Upper lobe of right lung (tissue), 1 donor: ENCODE measurements at places on chromosomes 5 and 9.

DNA sequence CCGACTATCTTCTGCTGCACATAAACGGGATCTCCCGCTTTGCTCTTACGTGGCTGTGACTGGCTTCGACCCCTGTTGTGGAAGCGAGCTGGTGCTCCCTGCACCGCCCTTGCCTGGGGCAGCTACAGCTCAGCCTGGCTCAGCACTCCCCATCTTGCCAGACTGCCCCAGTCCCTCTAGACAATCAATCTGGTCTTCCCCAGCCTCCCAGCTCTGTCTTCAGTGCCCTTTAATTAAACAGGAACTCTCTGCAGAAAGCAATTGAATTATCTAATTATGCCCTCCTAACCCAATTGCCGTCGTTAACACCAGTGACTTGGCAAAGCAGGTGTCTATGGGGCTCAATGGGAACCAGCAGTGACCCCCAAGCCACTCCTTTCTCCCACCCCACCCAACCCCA lies 18.9 kb upstream of the NTNG2 start:
- peaks cover 3% of the 10 kb centered on the region for H3K4me1 ChIP-seq
- no peak for DNase-seq
- H3K4me3 ChIP-seq, result no peak overlapping the region
- H3K27ac ChIP-seq, result no peak overlapping the region
- H3K36me3 ChIP-seq, result no peaks in the 10 kb centered on the region

DNA sequence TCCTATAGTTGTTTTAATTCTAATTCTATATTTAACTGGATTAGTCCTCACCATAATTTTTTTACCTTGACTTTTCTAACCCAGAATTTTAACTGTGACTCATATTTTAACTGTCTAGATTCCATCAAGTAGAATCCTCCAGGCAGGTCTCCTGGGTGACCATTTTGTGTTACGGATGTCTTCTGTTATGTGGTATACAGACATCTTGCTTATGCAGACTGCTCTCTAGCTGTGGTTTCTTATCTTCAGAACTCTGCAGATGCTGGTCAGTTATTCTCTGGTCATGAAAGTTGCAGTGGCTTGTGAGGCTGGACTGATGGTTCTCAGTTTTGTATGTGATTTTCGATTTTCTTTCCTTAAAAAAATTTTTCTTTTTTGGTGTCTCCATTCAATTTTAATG lies 139.4 kb downstream of the ATG10 start:
- H3K27ac ChIP-seq, result no peak overlapping the region
- no peak for DNase-seq

GRCh38 chr5:159414021-159414420 lies 83.7 kb upstream of the IL12B start:
- DNase-seq, result no peak
- H3K4me3 ChIP-seq, result no peak overlapping the region
- no peaks in the 10 kb centered on the region for H3K36me3 ChIP-seq
- H3K27ac ChIP-seq, result no peak overlapping the region

DNA sequence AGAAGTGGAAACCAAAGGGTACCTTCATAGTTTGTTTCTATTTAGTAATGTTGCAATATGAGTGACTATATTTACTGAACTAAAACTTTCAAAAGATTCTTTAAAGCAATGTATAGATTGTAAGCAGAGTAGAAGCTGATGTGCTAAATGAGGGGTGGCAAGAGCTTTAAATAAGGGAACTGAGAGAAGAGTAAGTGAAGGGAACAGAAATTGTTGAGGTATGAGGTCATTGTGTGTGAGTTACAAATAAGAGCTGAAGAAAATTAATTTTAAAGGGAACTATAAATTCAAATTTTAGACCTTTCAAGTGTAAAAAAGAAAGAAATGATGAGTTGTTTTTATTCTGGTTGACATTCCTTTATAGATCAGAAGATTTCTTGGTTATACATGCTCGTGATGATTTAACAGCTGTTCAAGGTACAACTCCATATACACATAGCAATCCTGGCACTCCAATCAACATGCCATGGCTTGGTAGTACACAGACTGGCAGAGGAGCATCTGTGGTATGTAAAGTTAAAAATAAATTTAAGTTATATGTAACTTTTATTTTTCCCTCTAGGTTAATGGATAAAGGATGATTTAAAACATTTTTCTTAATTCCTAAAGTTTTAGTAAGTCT lies 135.1 kb upstream of the TNFAIP8 start:
- H3K27ac ChIP-seq, result no peak overlapping the region
- no peak overlapping the region for H3K4me3 ChIP-seq
- H3K36me3 ChIP-seq, result peaks cover 49% of the 10 kb centered on the region
- no peak for DNase-seq
- H3K4me1 ChIP-seq, result no peaks in the 10 kb centered on the region

- peaks cover 7% of the 10 kb centered on the region for H3K36me3 ChIP-seq
- no peaks in the 10 kb centered on the region for H3K27me3 ChIP-seq
- H3K27ac ChIP-seq, result no peak overlapping the region
- H3K4me3 ChIP-seq, result no peak overlapping the region
- DNase-seq, result no peak
Observed at GRCh38 chr5:139046551-139046950, 151.6 kb downstream of the SIL1 start.

DNA sequence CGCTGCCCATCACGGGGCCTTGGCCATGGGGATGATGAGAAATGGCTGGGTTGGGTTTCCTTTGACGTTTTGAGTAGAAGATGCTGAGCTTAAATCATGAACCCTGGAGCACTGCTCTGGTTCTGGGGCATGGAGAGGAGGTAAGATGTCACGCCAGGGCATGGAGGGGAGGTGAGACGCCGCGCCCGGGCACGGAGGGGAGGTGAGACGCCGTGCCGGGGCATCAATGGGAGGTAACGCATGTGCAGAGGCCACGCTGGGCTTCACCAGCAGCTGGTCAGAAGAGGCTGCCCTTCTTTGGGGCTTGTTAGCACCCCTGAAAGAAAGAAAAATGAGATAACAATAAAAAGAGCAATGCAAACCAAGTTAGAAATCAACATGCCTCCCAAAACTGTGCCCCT lies 322.5 kb upstream of the IRX4 start:
- H3K4me1 ChIP-seq, result no peaks in the 10 kb centered on the region
- no peak overlapping the region for H3K4me3 ChIP-seq
- peaks cover 4% of the 10 kb centered on the region for H3K27me3 ChIP-seq
- no peak overlapping the region for H3K27ac ChIP-seq

DNA sequence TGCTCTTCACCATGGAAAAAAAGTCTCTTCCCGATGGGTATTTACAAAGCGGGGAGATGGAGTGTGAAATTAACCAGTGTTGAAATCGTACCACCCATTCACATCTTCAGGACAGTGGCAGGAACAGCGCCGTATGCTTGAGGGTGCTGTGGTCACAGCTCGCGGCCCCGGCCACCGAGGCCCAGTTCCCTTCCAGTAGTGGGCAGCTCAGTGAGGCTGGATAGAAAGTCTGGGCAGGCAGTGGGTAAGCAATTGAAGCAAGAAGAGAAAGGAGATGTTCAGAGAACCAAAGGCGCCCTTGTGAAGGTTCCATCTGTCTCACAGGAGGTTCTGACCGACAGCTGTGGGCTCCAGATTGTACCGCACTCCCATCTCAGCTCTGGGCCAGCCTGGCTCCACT lies 59.1 kb downstream of the SECISBP2 start:
- no peak overlapping the region for H3K4me3 ChIP-seq
- no peaks in the 10 kb centered on the region for H3K4me1 ChIP-seq
- no peaks in the 10 kb centered on the region for H3K27me3 ChIP-seq
- peaks cover 5% of the 10 kb centered on the region for H3K36me3 ChIP-seq

DNA sequence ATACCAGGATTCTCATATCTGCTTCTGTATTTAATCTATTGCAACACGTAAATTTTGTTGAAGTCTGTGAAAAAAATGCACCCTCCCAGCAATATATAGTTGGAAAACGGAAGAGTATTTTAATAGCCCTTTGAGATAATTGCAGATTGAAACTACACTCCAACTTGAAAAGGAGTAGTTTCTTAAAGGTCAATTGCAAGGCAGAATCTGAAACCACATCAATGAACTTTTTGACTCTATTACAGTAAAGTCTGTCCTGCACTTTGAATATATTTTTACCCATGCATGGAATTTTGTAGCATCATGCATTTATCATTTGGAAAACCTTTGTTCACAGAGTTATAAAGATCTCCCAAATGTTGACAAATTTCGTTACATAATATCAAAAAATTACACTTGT lies 311.6 kb upstream of the NREP start:
- no peaks in the 10 kb centered on the region for H3K27me3 ChIP-seq
- no peak for DNase-seq
- H3K4me1 ChIP-seq, result no peaks in the 10 kb centered on the region
- no peak overlapping the region for H3K27ac ChIP-seq

- H3K27me3 ChIP-seq, result no peaks in the 10 kb centered on the region
- H3K27ac ChIP-seq, result peak overlapping the region; percentile 24
- peaks cover 61% of the 10 kb centered on the region for H3K36me3 ChIP-seq
- peaks cover 36% of the 10 kb centered on the region for H3K4me1 ChIP-seq
Observed at GRCh38 chr5:135356522-135357318, 42.3 kb downstream of the MACROH2A1 start.

- H3K27me3 ChIP-seq, result no peaks in the 10 kb centered on the region
- no peak for DNase-seq
- no peaks in the 10 kb centered on the region for H3K36me3 ChIP-seq
- no peaks in the 10 kb centered on the region for H3K4me1 ChIP-seq
Observed at GRCh38 chr9:79215821-79216220, 355.9 kb upstream of the TLE4 start.

GRCh38 chr9:125493384-125493783 lies 213.6 kb downstream of the MAPKAP1 start:
- no peak overlapping the region for H3K27ac ChIP-seq
- no peak for DNase-seq
- H3K27me3 ChIP-seq, result no peaks in the 10 kb centered on the region
- no peak overlapping the region for H3K4me3 ChIP-seq
- no peaks in the 10 kb centered on the region for H3K36me3 ChIP-seq

DNA sequence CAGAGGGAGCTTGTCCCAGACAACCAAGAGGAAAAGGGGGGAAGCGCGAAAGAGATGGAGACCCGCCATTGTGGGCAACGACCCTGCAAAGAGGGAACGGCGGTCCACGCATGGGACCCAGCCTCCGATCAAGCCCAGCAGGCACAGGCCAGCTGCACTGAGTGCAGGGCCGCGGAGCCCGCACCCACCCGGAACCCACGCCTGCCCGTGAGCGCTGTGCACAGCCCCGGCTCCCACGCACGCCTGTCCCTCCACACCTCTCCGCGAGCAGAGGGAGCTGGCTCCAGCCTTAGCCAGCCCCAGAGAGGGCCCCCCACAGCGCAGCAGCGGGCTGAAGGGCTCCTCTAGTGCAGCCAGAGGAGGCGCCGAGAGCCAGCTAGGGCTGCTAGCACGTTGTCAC lies 416.5 kb downstream of the DMRTA1 start:
- no peak overlapping the region for H3K4me3 ChIP-seq
- no peak for DNase-seq
- no peaks in the 10 kb centered on the region for H3K27me3 ChIP-seq
